ENCODE measurements at places on chromosomes 12 and 14.

- no peak for DNase-seq
Measured at GRCh38 chr14:61472801-61473376, 151.5 kb downstream of the PRKCH start.

DNA sequence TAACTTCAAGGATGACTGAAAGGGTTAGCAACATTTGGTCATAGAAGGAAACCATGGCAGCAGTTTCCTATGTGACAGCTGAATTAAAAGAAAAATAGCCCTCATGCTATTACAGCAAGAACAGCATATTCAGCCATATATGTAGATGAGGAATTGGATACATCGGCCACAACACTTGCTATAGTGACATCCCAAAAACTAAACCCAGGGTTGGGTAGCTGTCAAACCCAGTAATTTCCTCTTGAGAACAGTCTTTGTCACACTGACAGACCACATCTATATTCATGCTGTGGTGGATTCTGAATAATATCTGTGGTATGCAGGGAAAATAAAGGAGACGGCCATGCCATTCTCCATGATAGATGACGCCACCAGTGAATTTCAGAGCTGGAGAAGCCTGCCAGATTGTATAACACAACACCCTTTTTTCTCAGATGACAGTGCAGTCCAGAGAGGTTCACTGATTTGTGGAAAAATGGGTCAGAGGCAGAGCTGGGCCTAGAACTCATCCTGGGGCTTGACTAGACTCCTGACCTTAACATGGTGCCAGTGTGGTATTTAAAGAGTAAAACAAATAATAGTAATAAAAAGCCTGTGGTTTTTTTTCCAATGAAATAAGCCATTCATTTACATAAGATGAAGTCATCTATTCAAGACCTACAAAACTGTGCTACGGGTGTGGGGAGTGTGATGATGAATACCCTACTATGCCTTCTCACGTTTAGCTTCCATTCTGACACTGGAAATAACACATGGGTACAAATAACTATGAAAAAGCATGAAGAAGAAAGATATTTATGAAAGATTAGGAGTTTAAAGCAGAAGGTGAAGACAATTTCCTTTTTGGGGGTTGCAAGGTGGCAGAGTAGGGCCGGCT, 32.3 kb downstream of the EFCAB11 start:
- DNase-seq = no peak

DNA sequence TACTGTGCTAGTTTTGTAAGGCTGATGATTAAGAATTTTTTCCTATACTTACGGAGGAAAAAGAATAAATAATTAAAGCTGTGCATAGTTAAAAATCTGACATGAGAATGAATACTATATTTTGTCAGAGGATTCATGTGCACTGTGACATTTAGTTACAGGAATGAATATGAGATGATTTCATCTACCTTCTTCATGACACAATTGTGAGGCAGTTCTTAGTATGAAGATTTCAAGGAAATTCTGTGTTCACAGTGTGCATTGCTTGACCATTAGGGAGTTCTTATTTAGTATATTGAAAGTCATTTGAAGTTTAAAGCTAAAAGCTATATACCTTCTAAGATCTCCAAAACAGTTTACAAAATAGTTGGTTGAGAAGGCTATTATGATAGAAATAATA, 70.1 kb downstream of the ATF7IP start:
- no peak for DNase-seq

- no peak for DNase-seq
Measured at GRCh38 chr12:39752482-39753137, 133.0 kb upstream of the ABCD2 start.

DNA sequence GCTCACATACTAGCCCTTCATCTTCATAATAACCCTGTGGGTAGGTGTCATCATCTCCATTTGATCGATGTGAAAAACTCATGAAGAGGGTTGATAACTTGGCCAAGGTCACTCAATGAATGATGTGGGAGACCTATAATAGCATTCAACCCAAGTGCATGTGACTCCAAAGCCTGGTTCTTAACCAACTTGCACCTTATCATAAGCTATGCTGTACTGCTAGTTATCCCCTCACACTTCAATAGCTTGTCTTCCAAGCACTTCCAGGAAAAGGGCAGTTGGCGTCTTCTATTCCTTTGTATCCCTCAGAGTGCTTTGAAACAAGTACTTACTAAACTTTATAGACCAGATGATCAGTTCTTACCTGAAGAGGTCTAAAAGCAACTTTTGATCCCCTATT, 15.2 kb downstream of the VIPAS39 start:
- DNase-seq = no peak

DNA sequence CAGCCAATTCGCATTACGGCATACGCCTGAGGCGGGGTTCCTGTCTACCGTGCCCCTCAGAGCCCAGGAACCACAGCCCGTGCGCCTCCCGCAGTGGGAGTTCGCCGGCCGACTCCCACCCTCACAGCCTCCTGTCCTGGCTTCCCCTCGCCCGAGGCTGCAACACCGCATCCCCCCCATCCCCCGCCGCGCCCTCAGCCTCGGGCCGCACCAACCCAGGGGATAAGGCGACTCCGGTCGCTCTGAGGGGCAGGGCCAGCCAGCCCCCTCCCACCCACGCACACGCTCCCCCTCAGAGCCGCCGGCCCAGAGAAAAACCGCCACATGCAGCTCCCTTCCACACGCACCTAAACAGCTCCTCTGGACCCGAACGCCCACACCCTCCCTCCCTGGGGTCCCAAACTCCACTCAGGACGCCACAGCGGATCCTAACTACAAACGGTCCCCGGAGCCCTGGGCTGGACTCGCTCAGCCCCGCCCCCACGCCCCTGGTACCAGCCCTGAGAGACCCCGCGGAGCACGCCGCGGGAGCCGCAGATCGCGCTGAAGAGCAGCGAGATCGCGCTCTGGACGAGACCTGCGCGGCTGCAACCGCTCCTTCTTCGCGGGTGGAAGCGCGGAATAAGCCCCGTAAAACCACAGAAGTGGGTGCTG, at the start of gene C14orf39:
Gene C14orf39, minus strand, starts transcription at position 466 of the 654 bp plus-strand sequence. CDS start 985 bp downstream, outside the sequence.
- no peak for DNase-seq

DNA sequence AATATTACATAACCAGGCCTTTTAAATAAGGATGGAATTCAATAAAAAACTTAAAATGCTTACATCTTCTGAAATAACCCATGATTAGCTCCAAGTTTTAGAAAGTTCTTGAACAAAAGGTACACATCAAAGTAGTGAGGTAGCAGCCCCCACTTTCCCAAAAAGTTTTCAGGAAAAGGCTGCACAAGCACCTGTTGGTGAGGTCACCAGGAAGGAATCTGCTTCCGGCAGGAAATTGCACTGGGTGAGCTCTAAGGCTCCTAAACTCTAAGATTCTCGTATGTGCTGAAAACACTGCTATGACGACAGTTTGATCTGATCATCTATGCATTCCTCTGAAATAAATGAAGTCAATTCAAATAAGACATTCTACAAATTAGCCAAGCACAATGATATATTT, 34.3 kb upstream of the TTC7B start:
- no peak for DNase-seq

DNA sequence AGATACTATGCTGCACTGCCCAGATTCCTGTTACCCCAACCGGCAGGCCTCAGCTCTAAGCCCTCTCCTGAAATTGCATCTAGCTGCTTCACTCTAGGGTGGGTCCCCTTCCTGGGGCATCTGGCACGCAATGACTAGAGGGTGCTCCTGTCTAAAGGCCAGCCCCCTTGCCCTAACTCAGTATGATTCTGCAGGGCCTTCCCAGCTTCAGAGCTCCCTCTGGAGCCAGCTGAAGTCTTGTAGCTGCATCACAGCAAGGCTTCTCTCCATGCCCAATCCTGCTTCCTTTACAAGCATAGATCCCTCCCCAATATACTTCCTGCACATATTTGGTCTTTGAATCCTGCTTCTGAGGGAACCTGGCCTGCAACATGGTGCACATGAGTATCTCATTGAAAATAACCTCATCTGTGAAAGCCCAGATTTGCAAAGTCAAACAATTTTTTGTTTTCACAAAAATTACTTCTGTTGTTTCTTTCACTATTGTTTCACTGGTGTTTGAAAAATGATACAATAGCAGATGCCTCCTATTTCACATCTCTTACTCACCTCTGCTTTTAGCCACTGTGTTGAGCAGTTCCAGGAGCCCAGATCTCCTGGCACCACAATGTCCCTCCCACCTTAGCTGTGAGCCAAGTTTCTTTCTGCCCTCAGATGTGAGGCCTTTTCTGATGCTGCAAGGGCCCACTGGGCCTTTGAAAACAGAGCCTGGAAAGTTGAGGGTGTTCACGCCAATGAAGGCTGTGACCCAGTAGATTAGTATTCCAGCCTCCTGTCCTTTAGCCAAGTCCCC, 169.5 kb upstream of the EGLN3 start:
- no peak for DNase-seq

GRCh38 chr12:90055071-90055470, 346.4 kb upstream of the ATP2B1 start:
- DNase-seq = no peak

DNA sequence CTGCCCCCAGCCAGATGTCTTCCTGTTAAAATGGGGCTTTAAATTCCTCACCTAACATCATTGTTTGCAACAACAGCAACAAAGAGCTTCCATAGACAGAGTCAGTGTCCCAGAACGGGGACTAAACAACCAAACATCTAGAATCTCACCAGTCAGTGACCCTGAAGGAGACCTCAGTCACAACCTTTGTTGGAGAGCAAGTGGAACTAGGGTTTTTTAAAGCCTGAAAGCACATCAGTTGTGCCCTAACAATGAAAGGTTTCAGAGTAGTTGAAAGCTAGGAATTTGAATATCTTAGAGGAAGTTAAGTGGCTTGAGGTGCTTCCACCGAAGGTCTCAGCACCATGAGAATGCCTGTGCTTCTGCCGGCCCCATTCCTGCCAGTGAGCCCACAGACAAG, 5.0 kb upstream of the ALDH2 start:
- DNase-seq = no peak

- no peak for DNase-seq
Measured at GRCh38 chr12:10067264-10067663, 31.5 kb downstream of the CLEC1A start.

DNA sequence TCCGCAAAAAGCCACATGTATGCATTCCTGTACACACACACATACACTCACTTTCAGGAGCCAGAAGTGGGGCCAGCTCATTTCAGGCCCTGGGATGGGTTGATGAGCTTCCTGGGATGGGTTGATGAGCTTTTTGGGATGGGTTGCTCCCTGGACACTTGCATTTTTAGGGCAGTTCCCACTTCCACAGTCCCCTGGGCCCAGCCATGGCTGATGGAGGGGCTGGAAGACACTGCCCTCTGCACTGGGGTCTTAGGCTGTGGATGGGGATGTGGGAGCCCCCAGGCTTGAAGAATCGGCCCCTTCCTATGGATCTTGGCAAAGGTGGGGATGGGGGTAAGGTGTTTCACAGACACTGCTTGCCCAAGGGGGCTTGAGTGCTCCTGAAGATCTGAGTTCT, 12.7 kb downstream of the ACVRL1 start:
- DNase-seq = no peak

- no peak for DNase-seq
Measured at GRCh38 chr14:31449971-31450610, 7.2 kb downstream of the DTD2 start.

DNA sequence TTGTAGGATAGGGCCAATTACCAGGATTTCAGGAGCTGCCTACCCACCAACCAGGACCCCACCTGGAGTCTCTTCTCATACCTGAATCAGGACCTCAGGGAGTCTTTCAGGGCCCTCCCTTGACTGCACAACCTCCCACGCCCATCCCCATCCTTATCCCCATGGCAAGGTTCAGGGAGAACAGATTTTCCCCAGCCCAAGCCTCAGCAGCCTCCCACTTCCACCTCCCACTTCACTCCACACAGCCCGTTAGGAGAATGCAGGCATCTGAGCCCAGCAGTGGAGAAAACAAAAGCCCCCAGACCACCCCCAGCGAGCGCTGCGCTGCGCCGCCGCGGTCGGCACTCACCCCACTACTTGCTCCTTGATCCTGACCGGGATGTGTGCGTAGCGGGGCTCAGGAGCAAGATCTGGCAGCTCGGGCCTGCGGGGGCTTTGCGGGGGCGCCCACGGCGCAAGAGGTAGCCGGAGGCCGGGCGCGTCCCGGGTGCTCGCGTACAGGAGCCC, 1.4 kb downstream of the B4GALNT1 start:
- DNase-seq = no peak

GRCh38 chr14:52442602-52443001, 109.7 kb downstream of the TXNDC16 start:
- DNase-seq = no peak

DNA sequence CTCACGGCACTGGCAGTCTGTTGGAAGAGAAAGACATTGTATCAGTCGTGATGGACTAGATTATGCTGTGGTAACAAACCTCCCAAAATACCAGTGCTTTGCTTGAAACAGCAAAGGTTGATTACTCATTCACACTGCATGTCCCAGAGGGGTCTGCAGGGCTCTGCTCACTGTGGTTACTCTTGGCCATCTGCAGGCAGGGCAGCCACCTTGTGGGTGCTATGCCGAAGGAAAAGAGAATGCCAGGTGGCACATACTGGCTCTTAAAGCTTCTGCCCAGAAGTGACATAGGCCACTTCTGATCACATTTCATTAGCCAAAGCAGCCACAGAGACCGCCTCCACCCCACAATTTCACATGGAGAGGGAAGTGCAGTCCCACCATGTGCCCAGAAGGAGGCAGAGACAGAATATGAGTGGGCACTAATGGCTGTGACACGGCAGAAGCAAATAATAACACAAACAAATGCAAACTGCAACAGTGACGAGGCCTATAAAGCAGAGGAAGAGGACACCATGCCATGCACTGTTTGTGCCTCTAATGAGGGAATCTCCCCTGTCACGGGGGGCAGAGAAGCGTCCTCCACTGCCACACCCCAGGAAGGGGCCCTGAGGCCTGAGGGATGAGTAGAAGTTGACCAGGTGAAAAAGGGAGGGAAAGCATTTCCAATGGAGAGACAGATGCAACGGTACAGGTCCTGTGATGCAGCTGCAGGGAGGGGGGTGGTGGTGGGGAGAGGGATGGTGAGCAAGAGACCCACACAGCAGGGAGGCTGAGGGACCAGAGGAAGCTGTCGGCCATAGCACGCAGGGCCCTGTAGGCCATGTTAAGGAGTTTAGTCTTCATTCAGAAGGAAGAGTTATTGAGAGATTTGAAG, 51.7 kb upstream of the KICS2 start:
- DNase-seq = no peak

DNA sequence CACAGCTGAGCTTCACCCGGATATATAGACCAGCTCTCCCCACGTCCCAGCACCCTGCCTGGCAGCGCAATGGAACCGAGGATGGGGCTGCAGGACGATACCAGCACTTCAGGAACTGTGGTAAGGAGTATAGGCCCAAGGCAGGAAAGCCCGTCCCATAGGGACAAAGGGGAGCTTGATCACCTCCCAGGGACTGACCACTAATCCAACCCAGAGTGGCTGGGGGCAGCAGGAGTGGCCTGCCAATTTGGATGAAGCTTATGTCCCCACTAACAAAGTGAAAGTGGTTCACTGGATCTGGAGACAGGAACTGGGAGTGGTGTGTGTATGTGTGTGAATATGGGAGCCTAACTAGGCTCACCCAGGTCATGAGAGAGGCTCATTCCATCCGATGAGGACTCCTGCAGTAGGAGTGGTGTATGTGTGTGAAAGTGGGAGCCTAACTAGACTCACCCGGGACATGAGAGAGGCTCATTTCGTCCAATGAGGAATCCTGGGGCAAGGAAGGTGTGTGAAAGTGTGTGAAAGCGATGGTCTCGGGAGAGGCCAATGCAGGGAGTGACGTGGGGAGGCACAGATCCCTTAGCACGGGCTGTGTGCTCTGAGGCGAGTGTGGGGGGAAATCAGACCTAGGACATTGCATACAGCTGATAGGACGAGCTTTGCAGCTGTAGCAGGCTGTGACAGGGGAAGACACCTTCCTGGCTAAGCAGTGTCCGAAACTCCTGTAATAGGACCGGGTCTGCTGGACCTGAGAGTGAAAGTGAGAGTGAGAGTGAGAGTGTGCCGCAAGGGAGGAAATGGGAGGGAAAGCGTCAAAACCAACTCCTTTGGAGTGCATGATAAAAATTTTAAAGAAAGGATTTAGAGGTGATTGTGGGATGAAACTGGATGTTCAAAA, 25.7 kb downstream of the KLRK1 start:
- no peak for DNase-seq

Measured in cortex of kidney (tissue), 1 donor.